ENCODE measurements at places on chromosomes 4 and X.

GRCh38 chrX:151896734-151897474 is 15.8 kb upstream of the MAGEA4 start:
- DNase-seq = no peak
- no peaks in the 10 kb centered on the region for H3K27me3 ChIP-seq
- H3K36me3 ChIP-seq = no peaks in the 10 kb centered on the region
- H3K4me3 ChIP-seq = no peak overlapping the region
- H3K27ac ChIP-seq = no peak overlapping the region

DNA sequence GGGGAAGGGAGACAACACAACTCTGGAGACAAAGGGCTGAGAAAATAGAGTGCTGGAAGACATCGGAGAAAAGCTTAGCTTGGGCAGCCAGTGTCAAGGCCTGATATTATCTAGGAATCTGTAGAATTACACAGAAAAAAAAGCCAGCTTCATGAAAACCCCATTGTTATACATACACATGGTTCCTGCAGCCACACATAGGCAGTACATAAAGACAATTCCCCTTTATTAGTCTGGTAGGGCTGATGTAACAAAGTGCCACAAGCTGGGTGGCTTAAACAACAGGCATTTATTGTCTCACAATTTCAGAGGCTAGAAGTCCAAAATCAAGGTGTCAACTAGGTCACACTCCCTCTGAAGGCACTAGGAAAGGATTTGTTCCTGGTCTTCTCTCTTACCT is 503.5 kb downstream of the MID1IP1 start:
- no peak overlapping the region for H3K4me3 ChIP-seq
- H3K4me1 ChIP-seq = peaks cover 16% of the 10 kb centered on the region
- DNase-seq = no peak
- peaks cover 7% of the 10 kb centered on the region for H3K36me3 ChIP-seq
- H3K27ac ChIP-seq = no peak overlapping the region

GRCh38 chr4:1214101-1215095 is 34.5 kb downstream of the CTBP1 start:
- DNase-seq = no peak
- peaks cover 30% of the 10 kb centered on the region for H3K36me3 ChIP-seq
- no peak overlapping the region for H3K4me3 ChIP-seq

DNA sequence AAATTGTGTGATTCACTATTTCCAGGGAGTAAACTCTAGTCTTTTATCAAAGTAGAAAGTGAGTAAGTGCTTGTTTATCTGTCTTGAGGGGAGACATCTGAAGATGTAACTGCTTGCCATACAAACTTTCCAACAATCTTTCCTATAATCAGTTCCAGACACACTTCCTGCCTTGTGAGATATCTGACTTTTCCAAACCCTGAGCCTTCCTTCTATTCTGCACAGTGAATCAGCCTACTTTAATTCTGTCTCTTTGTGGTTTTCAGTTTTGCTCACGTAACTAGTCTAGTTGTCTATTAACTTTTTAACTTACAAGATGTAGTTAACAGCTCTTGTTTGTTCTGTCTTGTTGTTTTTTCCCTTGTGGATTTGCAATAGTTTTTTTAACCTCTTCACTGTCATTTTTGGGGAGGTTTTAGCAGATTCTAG is 947.8 kb downstream of the C4orf33 start:
- H3K4me1 ChIP-seq = no peaks in the 10 kb centered on the region
- no peak overlapping the region for H3K27ac ChIP-seq
- DNase-seq = no peak
- H3K4me3 ChIP-seq = no peak overlapping the region
